Activated CD8-positive, alpha-beta T cell treated with anti-CD3 and anti-CD28 coated beads for 36 hours (primary cell): ENCODE measurements at places on chromosomes 1 and 21. TPM values are rescaled to one million over a fixed set of nuclear protein-coding genes. Genes with fewer than 3 reads are reported as not detected.

The FAM72D gene
- total RNA-seq = 23.2 TPM

DNA sequence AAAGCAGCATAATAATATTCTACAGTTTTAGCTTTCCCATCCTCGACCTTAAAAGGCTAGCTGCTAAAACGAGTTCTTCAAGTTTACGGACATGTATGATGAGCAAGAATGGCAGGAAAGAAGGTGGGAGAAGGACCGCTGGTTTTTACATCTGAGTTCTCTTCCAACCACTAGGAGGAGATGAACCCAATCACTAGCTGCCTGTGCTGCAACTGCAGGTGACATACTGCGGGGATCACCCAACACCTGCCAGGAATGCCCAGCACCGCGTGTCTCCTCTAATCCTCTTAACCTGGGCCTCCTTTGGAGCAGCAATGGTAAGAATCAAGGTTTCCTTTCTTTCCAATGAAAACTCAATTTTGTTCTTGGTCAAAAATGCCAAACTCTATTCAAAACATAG lies 23.5 kb downstream of the TOR3A start:
- DNase-seq = peak; percentile 7

DNA sequence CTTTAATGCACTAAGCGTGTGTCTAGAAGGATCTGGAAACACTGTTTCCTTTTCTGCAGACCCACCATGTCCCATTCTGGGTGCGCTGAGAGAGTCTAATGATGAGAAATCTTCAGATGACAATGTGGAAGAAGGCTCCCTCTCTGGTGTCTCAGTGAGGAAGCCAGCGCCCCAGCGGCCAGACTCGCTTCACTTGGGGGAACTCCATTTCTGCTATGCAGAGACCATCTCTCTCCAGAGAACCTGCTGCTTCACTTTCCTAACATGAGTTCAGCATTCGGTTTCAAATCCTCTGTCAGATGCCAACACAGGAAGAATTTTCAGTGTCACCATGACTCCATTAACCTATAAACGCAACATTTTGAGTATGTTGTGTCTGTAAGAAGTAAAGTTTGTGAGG lies 121.8 kb downstream of the SYF2 start:
- DNase-seq = no peak

DNA sequence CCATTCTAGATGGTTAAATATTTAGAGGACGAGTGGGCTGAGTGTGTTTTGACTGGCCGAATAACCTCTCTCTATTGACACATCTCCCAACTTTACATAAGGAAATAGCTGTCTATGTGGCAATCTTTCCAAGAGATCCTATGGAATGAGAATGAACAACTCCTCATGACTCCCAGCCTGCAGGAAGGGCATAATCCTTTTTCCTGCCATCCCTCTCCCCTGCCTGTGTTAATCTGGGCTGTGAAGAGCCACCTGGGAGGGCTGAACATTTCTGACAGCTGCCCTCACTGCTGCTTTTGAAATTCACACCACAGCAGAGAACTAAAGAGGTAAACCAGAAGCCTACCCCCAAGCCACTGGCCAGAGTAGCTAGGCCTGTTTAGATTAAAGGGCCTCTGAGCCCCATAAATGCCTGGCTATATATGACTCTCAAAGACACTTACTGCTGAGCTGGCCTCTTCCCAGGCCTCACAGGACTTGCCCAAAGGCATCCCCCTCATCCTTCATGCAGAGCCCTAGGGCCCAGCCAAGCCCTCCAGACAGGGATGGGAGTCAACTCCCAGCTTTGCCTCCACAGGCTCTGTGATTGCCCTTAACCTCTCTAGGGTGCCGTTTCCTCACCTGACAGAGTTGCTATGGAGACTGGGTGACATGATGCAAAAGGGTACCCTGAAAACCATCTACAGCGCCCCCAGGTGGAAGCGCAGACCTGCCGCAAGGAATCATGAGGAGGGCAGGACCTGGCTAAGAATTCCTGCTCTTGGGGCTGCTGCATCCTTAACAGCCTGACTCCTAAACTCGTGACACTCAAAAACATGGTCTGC lies 42.0 kb upstream of the LDLRAP1 start:
- peak; percentile 36 for DNase-seq
